ENCODE measurements at places on chromosomes 7 and 10.
A peak's percentile ranks its signal among the peaks of the same experiment; 100 is the strongest.

GRCh38 chr7:141043616-141044015 is 28.9 kb upstream of the MRPS33 start:
- no peak for DNase-seq

DNA sequence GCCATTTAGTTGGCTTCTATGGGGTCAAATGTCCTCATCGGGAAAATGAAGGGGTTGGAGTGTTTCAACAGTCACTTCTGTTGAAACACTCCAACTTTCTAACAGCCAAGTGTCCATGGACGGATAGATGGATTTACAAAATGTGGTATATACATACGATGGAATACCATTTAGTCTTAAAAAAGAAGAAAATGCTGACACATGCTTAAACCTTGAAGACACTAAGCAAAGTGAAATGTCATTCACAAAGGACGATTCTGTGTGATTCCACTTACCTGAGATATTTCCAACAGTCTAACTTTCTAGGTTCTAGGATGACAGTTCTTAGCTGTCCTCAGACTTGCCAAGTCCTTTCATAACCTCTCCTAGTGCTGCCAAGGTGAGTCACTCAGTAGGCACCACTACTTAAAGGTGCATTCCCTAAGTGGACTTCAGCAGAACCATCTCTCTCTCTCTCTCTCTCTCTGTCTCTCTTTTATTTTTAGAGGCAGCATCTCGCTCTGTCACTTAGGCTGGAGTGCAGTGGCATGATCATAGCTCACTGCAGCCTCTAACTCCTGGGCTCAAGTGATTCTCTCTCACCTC is 69.0 kb downstream of the DENND2A start:
- DNase-seq = no peak

DNA sequence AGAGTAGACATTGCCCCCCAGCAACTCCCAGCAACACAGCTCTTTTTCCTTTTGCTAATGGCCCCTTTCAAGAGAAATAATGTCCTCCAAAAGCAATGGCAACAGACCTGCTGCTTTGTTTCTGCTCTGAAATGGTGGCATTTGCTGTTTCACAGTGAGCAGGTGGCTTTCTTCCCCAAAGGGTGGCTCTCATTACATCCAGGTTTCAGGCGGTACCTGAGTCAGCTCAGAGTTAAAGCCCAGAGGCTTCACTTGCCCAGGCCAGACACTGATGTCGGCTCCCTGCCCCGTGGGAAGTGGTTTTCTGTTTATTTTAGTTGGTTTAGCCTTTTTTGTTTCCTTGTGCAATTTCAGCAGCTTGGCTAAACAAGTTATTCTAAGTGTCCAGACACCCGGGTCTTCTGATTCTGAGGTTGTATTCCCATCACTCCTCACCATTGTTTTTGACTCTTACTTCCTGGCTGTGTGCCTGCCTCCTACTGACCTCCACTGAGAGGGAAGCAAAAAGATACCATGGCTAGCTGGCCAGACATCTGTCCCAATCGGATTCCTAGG is 7.8 kb upstream of the ATOH7 start:
- peak; percentile 49 for DNase-seq

GRCh38 chr7:159212226-159212625 is 67.6 kb upstream of the VIPR2 start:
- DNase-seq = no peak

DNA sequence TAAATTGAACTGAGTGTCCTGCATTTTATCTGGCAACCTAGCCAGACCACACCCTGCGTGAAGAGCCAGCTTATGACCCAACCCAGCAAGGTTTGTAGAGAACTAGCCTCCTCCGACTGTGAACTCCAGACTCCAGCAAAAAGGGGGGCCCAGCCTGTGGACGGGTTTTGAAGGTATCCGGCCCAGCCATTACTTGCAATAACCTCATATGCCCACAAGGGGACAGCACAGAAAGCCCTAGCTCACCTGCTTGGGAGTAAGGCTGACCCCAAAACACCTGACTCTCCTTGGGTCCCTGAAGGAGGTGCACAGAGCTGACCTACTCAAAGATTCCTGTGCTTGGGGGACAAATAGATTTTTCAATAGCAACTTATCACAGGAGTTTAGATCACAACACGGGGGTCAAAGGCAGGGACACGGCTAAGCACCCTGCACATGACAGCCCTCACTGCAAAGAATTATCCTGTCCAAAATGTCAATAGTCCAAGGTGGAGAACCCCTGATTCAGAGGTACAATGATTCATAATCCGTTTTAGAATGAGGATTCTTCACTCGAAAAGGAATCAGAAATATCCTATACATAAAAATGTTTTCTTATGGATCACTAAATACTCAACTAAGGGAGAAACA is 4.6 kb downstream of the TRPV6 start:
- DNase-seq = peak; percentile 58

- no peak for DNase-seq
These were observed 143.0 kb downstream of the STK31 start for GRCh38 chr7:23852988-23853387.

Measured in choroid plexus epithelial cell (primary cell).